ENCODE measurements at places on chromosomes 11 and 22. TPM values are rescaled to one million over a fixed set of nuclear protein-coding genes. Genes with fewer than 3 reads are reported as not detected.

- H3K4me1 ChIP-seq: no peaks in the 10 kb centered on the region
- H3K27ac ChIP-seq: no peak overlapping the region
- H3K36me3 ChIP-seq: no peaks in the 10 kb centered on the region
- no peak for DNase-seq
- peaks cover 7% of the 10 kb centered on the region for H3K27me3 ChIP-seq
- H3K4me3 ChIP-seq: no peak overlapping the region
These were observed 7.8 kb upstream of the MMP3 start for GRCh38 chr11:102850973-102851745.

DNA sequence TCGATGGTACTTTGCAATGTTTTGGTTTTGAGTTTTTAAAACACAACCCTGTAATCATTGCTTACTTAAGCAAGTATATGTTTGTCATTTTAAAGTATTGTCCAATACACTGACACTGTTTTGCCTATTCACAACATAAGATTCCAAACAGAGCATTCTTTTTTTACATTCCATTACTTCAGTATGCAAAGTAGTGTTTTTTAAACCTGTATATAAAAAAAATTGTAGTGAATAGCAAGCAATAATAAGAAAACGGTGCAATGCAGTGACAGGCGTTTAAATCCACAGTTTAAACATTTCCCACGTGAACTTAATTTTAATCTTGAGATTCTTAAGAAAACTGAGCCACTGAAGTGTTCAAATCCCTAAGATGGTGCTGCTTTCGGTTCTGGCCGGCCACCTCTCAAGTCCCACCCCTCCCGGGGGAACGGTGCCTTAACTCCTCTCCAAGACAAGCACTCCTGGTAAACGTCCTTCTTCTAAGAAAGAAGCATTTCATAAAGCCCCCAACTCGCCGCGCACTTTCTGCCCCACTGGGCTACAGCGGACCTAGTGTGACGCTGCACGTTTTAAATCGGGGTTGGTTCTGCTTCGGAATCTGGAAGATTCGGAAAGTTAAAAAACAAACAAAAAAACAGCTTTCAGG lies 2.9 kb downstream of the PGR start:
- no peaks in the 10 kb centered on the region for H3K4me1 ChIP-seq
- no peak overlapping the region for H3K27ac ChIP-seq
- no peak for DNase-seq
- peaks cover 25% of the 10 kb centered on the region for H3K27me3 ChIP-seq
- peaks cover 2% of the 10 kb centered on the region for H3K36me3 ChIP-seq
- H3K4me3 ChIP-seq: no peak overlapping the region

- no peak for DNase-seq
- no peaks in the 10 kb centered on the region for H3K4me1 ChIP-seq
- no peak overlapping the region for H3K27ac ChIP-seq
- no peaks in the 10 kb centered on the region for H3K36me3 ChIP-seq
- no peak overlapping the region for H3K4me3 ChIP-seq
These were observed 148.3 kb downstream of the TRPC6 start for GRCh38 chr11:101435408-101435973.

DNA sequence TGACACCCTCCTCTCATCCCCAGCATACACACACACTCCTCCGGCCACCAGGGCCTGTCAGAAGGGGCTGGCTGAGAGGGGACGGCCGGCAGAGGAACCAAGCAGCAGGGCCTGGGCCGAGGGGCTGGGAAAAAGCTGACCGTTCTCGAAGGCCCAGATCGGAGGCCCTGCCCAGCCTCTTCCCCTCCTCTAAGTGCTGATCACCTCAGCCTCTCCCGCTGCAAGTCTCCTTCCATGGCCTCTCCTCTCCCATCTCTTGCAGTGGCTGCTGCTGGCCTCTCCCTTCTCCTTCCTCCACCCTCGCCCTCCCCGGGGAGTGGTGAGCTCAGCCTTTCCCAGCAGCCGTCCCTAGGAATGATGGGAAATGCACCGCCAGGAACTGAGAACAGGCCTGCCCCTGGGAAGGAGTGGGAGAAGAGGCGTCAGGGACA lies 39.6 kb downstream of the ARRB1 start:
- H3K27me3 ChIP-seq: no peaks in the 10 kb centered on the region
- H3K4me3 ChIP-seq: no peak overlapping the region
- no peak overlapping the region for H3K27ac ChIP-seq
- no peaks in the 10 kb centered on the region for H3K36me3 ChIP-seq
- H3K4me1 ChIP-seq: peaks cover 3% of the 10 kb centered on the region

DNA sequence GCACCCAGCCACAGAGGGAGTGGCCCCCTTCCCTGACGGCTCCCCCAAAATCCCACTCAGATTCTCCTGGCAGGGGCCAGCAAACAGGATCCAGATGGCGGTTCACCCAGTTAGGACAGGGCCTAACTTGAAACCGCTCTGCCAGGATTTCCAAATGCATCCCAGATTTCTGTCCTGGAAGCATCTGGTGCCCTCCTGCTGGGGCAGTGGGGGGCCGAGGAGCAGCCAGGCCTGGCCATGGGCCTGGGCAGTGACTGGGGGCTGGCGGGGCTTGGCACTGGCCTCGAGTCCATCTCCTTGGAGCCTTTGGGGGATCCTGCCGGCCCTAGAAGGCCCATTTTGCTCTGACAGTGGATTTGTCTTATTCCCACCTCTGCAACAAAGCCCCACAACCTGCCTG lies 17.9 kb upstream of the EMID1 start:
- no peak for DNase-seq
- H3K36me3 ChIP-seq: no peaks in the 10 kb centered on the region
- H3K27ac ChIP-seq: no peak overlapping the region
- no peaks in the 10 kb centered on the region for H3K4me1 ChIP-seq
- H3K27me3 ChIP-seq: no peaks in the 10 kb centered on the region
- H3K4me3 ChIP-seq: no peak overlapping the region

DNA sequence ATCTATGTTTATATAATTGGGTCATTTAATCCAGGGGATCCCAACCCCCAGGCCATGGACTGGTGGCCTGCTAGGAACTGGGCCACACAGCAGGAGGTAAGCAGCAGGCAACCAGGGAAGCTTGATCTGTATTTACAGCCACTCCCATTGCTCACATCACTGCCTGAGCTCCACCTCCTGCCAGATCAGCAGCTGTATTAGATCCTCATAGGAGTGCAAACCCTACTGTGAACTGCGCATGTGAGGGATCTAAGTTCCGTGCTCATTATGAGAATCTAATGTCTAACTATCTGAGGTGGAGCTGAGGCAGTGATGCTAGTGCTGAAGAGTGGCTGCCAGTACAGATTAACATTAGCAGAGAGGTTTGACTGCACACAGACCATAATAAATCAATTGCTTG lies 32.8 kb downstream of the MS4A2 start:
- no peak overlapping the region for H3K27ac ChIP-seq
- no peaks in the 10 kb centered on the region for H3K27me3 ChIP-seq
- no peak for DNase-seq
- H3K4me3 ChIP-seq: no peak overlapping the region

Gene GGTLC2
- total RNA-seq: not detected

DNA sequence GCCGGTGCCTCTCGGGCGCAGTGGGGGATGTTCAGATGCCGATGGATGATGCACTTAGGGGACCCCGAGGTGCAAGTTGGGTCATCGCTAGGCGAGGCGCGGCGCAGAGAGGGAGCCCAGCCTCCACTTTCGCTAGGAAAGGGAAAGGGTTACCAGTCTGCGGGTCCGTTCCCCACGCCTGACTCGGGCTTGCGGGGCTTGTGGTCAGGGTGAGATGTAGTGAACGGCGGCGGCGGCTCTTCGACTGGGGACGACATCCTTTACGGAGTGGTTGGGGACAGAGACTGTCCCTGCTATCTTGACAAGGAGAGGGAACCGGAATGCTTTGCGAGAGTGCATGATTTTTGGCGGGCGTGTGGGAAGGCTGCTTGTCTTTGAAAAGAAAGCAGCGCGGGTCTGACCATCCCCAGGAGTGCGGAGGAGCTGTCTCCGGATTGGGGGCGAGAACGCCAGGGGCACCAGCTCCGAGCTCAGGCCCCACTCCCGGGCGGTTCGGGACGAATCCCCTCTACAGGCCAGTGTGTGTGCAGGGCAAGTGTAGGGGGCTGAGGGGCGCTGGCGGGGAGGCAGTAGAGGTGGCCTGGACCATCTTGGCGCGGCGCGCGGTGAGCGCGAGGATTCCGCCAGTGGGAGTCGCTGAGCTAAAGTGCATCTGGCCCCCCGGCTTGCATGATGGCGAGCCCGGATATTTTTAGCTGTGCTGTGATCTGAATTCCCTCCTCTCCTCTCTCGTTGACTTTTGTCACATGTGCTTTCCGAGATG lies 1.1 kb downstream of the FAT3 start:
- H3K4me1 ChIP-seq: peaks cover 4% of the 10 kb centered on the region
- H3K4me3 ChIP-seq: no peak overlapping the region
- no peak overlapping the region for H3K27ac ChIP-seq
- no peak for DNase-seq
- H3K27me3 ChIP-seq: peaks cover 48% of the 10 kb centered on the region

Gene OR4C13
- not detected for total RNA-seq

DNA sequence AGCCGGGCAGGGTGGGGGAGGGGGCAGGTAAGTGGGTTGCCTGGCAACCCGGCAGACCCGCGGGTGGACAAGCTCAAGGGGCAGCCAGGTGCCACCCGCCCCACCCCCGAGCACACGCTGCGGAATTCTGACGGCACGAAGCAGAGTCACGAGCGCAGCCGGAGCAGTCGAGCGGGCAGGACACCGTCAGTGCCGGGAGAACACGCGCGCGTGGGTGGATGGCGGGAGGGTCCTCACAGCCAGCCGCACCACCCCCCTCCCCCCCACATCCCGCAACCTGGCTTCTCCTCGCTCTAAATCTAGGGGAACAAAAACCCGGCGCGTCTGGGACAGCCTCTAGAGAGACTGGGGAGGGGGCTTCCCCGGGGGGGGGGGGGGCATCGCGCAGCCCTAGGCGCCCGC lies 133.1 kb upstream of the HSD17B12 start:
- H3K4me1 ChIP-seq: peaks cover 3% of the 10 kb centered on the region
- DNase-seq: no peak
- no peak overlapping the region for H3K4me3 ChIP-seq
- H3K27ac ChIP-seq: no peak overlapping the region
- peaks cover 42% of the 10 kb centered on the region for H3K27me3 ChIP-seq

- no peaks in the 10 kb centered on the region for H3K27me3 ChIP-seq
- no peak overlapping the region for H3K4me3 ChIP-seq
- no peak overlapping the region for H3K27ac ChIP-seq
- H3K4me1 ChIP-seq: no peaks in the 10 kb centered on the region
- no peak for DNase-seq
These were observed 138.1 kb downstream of the PGR start for GRCh38 chr11:100991541-100991940.

Gene TSGA10IP
- not detected for total RNA-seq

GRCh38 chr11:8913961-8914660 lies 3.1 kb downstream of the AKIP1 start:
- peaks cover 27% of the 10 kb centered on the region for H3K36me3 ChIP-seq
- peak overlapping the region; percentile 77 for H3K27ac ChIP-seq
- peaks cover 28% of the 10 kb centered on the region for H3K4me1 ChIP-seq
- peak; percentile 53 for DNase-seq

Gene FOLR1
- total RNA-seq: not detected

DNA sequence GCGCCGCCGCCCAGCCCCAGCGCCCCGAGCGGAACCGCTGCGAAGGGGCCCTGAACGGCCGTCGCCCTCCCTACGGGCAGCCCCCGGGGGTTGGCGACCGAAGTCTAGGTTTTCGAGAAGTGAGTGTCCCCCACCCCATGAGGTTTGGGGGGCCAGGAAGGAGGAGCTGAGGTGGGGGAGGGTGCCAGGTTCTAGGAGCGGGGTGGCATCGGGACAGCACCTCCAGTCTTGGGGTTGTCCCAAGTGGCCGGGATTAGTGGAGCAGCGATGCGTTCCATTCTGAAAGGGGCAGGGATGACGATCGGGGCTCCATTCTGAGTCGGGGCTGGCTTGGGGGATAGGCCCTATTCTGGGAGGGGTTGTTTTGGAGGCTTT lies 408 bp downstream of the PPP2R5B start:
- DNase-seq: peak; percentile 42
- peaks cover 2% of the 10 kb centered on the region for H3K36me3 ChIP-seq
- H3K4me1 ChIP-seq: peaks cover 15% of the 10 kb centered on the region
- H3K27me3 ChIP-seq: no peaks in the 10 kb centered on the region
- H3K27ac ChIP-seq: peak overlapping the region; percentile 8
- peak overlapping the region; percentile 85 for H3K4me3 ChIP-seq
